ENCODE measurements at places on chromosomes 3 and 15.
A peak's percentile ranks its signal among the peaks of the same experiment; 100 is the strongest.

DNA sequence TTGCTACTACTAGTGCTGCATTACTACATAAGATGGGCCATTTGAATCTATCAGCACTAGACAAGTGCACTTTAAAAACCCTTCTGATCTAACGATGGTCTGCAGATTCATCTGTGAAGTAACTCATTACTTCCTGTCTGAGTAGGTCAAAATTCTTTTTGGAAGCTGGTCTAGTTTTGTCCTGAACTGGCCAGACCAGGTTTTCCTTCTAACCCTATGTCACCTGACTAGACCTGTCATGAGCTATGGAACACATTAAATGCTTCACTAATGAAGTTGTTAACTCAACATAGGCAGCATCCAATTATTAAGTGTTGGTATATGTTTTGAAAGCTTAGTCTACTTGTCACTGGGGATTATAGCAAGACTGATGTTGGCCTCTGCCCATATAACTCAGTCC, 10.1 kb upstream of the RBM5 start:
- DNase-seq: no peak

- DNase-seq: no peak
Measured at GRCh38 chr15:75732809-75733451, 20.3 kb upstream of the CSPG4 start.

- no peak for DNase-seq
Measured at GRCh38 chr3:43019006-43019809, 40.1 kb downstream of the GASK1A start.

GRCh38 chr3:133549565-133549964, 23.9 kb upstream of the CDV3 start:
- DNase-seq: no peak

DNA sequence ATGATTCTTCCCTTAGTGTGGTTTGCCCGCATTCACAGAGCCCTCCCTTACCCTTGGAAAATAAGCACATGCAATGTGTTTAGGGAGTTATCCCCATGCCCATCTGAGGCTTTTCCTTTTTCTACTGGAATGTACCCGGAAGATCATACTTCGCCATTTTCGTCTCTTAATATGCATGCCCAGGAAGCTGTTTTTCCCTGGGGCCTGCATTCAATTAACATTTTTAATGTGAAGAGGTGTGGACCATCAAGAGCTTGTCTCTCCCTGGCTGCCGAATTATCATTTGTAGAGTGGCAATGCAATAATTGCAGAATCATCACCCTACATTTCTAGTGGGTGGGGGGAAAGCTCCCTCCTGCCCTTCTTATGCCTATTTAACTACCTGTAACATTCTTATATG, 976.3 kb downstream of the DIPK2A start:
- no peak for DNase-seq

- no peak for DNase-seq
Measured at GRCh38 chr3:17655743-17656142, 86.7 kb downstream of the TBC1D5 start.

DNA sequence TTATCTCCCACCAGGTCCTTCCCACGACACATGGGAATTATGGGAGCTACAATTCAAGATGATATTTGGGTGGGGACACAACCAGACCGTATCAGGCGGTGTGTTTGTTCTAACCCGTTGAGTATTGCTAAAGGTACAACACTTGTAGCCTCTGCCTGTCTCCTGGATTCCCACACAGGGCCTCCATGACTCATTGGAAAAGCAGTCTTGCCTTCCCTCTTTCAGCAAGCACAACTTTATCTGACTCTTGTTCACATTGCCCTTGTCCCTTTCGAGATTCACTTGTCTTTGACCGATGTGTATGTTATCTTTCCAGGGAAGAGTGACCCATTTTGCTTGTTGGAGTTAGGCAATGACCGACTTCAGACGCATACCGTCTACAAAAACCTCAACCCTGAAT, 152.3 kb downstream of the MCTP2 start:
- DNase-seq: no peak

GRCh38 chr3:62312201-62312600, 61.1 kb downstream of the FEZF2 start:
- DNase-seq: no peak

- no peak for DNase-seq
Measured at GRCh38 chr3:42129014-42129953, 38.1 kb downstream of the TRAK1 start.

GRCh38 chr3:38648659-38649499, 608 bp downstream of the SCN5A start:
- DNase-seq: no peak

- no peak for DNase-seq
Measured at GRCh38 chr3:34037260-34037659, 238.8 kb downstream of the PDCD6IP start.

DNA sequence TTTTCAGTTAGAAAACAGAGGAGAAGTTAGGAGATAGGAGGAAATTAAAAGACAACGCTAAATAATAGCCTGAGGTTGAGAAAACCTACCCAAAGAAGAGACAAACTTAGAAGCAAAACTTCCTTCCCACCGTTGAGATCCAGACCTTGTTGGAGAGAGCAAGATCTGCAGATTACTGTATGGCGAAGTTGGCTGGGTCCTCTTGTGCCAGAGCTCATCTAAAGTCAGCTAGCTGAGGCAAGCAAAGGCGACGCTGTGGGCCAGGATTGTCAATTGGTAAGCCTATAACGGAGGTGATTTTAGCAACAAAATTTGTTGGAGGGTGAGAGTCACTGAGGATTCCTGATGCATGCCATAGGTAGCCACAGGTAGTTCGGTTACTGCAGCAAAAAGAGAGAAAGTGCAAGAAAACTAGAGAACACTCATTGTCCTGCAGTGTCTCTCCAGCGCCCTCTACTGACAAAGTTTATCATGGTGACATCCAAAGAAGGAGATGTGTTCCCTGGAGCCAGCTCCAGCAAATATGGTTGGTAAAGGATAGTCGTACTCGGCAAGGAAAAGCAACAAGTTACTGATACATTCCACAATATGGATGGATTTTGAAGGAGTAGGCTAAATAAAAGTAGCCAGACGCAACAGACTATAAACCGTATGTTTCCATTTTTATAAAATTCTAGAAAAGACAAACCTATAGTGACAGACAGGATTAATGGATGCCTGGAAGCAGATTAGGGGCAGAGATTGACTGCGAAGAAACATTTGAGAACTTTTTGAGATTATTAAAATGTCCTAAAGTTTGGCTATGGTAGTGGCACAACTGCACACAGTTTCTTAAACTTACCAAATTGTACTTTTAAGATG, 9.8 kb upstream of the OR5K4 start:
- peak; percentile 8 for DNase-seq

GRCh38 chr3:197149-197827, 725 bp downstream of the CHL1 start:
- no peak for DNase-seq

GRCh38 chr3:45894015-45894414, 7.7 kb downstream of the CCR9 start:
- DNase-seq: no peak

DNA sequence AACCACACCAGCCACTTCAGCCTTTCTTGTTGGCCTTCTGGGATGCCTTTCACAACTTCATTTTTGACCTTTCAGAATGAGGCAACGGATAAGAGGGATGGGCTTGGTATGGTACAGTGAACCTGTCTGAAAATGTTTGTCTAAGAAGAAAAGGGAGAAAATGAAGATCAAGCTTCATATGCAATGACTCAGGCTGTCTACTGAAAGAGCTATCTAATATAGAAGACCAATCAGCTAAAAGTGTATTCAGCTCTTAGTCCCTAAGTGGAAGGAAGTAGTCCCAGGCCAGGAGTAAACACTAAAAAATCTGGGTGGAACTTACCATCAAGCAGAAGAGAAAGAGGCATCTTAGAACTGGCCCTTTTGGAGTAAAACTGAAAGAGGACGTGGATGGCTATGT, 12.2 kb upstream of the UPK1B start:
- peak; percentile 55 for DNase-seq

- DNase-seq: no peak
Measured at GRCh38 chr3:23797491-23797890, 8.3 kb upstream of the UBE2E1 start.

DNA sequence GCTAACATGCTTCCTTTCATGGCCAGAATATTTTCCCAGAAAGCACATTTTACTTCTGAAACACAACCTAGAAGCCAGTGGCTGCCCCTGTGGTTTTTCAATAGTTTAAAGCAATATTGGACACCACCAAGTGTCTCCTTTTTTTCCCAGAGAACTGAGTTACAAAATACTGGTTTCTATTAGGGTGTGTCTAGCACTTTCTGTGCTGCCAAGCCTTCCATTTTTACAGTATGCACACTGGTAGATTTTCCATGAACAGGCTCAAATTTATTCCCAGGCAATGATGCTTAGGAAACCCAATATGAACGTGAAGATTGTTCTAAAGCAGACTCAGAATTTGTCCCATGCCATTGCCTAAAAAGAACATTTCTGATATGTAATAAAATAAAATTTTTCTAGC, 7.2 kb downstream of the TNFAIP8L3 start:
- no peak for DNase-seq

- no peak for DNase-seq
Measured at GRCh38 chr15:86973284-86973844, 893.7 kb downstream of the AGBL1 start.

DNA sequence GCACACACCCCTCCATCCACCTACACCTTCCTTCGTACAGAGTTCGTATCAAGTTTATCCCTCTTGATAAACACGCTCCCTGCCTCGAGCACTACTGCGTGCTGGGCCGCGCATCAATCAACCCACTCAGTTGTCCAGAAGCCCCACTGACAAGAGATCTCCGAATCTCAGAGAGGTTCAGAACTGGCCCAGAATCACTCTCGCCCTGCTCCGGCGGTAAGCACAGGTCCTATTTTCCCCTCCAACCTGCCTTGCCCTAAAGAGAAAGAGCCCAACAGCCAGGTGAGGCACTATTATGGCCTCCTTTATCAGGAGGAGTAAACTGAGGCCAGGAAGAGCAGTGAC, 494 bp upstream of the NISCH start:
- no peak for DNase-seq

DNA sequence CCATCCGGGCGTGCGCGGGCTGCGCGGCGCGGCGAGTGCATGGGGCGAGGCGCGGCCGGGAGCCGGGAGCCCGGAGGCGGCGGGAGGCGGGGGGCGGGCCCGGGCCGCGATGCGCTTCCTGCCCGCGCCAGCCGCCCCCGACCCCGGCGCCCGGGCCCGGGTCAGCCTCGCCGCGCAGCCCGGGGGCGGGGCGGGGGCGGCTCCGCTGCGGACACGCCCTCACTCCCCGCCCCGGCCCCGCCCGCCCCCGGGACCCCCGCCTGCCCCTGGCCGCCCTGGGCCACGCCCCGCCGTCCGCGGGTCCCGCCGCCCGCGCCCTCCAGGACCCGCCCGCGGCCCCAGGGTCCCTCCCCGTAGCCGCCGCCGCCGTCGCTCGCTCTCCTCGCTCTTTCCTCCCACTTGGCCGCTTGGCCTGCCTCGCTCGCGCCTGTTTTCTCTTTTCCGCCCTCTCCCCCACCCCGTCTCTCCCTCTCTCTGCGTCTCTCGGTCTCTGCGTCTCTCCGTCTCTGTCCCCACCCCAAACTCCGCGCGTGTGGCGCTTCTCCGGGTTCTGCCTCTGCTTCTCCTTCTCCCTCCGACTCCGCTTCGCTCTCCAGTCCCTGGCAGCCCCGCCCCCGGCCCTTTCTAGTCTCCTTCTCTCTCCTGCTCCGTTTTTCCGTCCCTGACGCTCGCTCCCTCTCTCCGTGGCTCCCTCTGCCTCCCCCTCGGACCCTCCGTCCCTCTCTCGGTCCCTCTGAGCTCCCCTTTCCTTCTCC, at the start of gene PLXND1:
PLXND1 (minus strand) TSS at position 41 of the 755 bp plus-strand sequence; CDS start at position 4, 37 bp downstream.
- DNase-seq: no peak

DNA sequence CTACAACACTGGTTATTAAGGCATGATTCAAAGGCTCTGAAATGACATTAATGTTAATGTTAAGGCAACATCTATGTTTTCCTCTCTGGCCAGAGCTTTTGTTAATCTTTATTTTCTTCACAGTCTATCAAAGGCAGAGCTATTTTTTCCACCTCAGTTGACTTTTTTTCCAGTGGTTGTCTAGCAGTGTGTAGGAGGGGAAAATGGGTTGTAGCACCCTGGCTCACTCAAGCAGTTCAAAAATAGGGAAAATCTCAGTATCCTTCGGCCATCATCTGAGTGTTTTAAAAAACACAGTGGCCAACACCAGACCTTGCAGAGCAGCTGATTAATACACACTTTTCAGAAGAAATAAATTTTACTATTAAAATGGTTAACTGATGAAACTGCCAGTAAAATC, 21.4 kb downstream of the CBLB start:
- DNase-seq: no peak

GRCh38 chr3:133868186-133868585, 27.5 kb downstream of the RAB6B start:
- DNase-seq: no peak

- no peak for DNase-seq
Measured at GRCh38 chr3:28978092-28978491, 302.8 kb upstream of the RBMS3 start.

DNA sequence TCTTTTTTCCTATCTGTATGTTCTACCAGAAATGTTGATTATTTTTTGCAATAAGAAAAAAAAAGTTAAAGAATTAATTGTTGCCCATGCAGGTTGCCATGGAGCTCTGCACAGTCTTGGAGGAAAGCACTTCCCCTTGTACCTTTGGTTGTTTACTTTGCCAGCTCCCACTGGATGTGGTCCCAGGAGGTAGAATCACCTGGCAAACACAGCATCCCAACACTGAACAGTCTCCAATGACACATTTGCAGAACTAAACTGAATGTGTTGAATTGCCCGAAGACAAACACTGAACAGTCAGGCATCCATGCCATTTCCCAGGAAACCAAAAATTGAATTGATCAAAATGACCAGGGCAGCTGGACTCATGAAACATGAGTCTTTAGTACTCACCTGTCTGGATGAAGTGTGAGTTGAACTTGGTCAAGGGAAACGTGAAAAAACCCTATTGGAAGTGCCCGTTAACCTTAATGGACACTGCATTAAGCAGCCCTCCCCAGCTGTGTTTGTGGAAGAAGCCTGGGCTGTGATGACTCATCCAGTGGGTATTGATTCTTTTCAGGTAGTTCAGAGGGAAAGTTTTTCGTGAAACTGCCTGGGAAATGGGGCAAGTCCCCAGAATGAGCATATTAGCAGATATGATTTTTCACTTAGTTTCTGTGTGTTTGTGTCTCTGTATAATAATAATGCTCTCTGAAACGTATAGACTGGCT, 284.7 kb upstream of the STT3B start:
- DNase-seq: no peak

GRCh38 chr15:41333026-41333562, 413 bp downstream of the NUSAP1 start:
- DNase-seq: no peak

- no peak for DNase-seq
Measured at GRCh38 chr3:42229942-42230688, 35.9 kb downstream of the CCK start.

All from epithelial cell of prostate (primary cell).